ENCODE measurements at places on chromosomes 3 and 15.

DNA sequence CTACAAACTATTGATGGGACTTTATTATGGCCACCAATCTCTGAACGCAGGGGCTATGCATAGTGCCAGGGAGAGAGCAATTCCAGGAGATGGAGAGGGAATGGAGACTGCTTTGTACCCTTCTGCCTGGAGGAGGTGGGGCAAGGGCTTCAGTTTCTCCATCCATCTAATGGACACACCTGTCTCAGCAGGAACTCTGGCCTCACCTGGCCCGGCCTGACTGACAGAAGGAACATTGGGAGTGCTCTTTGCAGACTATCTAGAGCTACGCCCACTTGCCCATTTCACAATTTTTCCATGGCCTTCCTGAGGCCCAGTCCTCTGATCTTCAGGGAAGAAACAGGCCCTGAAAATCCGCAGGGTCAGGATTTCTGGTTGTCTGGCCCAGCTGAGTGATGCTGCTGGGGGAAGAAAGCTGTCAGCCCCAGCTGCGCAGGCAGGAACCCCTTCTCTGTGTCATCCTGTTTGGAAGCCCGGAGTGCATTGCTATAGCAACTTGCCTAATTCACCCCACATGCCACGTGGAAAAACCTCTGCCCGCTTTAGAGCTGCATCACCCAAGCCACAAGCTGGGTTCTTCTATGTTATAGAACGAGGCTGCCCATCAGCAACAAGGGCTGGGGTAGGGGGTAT is 6.4 kb downstream of the ITGA11 start:
- no peak for DNase-seq

DNA sequence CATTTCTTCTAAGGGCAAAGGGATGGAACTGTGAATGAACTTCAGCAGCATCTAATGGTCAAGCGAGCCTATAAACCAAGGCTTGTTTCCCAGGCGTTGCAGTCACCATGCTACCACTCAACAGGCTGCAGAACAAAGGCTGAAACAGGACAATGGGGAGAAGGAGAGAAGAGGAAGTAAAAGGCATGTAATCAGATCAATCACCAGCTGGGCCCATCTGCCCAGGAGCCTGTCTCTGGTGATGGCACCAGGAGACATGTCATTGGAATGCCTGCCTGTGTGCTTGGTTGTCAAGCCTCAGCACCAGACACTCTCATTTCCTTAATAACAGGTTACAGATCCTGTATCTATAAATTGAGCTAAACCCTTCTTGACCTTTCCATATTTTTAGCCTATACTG is 81.7 kb upstream of the UMPS start:
- no peak for DNase-seq

GRCh38 chr15:49628379-49628778 is 7.5 kb downstream of the DTWD1 start:
- DNase-seq = no peak

DNA sequence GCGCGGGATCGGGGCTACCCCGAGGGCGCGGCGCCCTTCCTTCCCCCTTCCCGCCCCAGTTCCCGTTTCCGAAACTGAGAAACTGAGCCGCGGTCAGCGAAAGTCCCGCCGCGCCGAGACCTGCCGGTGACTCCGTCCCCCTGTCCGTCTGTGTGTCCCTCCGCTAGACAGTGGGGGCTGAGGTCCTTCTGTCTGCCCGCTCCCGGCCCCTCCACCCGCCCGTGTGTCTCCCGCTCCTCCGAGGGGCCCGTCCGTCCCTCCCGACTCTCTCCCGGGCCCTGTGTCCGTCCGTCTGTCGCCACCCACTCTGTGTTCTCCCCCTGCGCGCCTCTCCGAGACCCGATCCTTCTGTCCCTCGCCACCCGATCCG is 426 bp downstream of the PRKCD start:
- no peak for DNase-seq

DNA sequence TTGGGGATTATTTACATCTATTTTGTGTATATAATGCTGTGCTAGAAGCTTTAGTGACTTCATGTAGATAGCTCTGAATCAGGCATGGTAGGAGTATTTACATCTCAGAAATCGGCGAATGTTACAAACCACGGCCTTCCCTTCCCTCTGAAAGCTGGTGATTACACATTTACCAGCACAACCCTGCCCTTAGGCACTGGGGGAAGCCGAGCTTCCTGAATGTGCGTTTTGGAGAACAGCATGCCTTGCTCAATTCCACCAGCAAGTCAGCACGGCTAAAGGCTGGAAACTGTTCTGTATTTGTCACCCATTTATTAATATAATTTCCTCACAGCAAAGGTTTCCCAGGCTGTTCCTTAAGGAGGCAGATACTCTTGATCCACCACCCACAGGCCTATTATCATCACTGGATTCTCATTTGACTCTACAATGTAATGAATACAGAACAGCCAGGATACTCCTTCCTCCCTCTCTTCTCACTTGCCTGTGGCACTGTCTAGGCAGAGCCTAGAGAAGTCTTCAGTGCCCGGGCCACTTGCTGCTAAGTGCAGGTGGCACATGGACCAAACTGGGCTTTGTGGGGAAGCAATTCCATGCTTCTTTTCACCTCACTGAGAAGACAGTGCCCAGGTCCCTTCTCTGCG is 55.2 kb upstream of the CACNA2D3 start:
- no peak for DNase-seq

- no peak for DNase-seq
These were observed 41.0 kb downstream of the AQP9 start for GRCh38 chr15:58179206-58179605.

DNA sequence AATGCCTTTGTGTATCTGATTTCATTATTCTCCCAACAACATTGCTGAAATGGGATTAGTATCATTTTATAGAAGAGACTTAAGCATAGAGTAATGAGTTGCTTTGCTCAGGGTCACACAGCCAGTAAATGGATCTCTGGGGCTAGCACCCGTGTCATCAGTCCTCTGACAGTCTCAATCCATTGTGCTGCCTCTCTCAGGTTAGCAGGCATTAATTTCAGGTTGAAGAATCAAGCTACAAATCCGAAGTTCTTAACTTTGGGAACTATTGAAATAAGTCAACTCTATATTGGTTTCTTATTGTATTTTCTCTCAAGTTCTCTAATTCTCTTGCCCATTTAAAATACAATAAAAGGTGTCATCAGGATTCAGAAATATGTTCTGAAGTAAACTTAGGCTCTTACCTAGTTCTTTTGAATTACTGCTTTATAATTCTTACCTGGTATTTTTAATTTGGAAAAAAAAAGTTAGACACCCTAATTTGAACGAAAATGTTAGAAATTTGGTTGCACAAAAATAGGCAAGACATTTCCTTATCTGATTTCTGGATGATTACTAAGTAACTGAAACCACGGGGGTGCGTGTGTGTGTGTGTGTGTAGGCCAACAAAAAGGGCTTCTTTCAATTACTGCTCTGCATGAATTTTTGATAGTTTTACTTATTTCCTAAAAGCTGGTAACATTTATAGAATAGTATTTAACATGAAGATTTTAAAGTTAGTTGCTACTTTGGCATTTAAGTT is 189.8 kb downstream of the MBNL1 start:
- DNase-seq = no peak

DNA sequence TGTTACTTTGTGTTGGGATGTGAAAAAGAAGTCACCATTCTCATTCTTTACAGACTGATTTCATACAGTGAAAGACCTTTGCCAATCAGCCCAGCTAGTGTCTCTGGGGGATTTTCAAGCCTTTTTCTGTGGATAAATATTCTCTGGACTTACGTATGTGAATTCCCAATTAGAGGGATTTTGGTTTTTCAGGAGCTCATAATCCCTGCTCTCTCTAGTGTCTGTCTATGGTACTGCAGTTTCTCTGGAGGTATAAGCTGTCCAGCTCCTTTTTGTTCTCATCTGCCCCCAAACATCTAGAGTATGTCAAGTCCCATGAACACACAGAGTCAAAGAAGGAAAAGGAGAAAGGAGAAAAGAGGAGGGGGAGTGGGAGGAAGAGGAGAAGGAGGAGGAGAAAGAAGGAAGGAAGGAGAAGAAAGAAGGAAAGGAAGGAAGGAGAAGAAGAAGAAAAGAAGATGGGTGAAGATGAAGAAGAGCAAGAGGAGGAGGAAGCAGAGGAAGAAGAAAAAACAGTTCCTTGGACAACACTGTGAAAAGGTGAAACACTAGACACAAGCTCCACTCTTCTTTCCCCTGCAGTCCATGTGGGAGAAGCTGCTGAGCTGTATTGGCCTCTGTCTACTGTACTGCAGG is 218.6 kb downstream of the GREM1 start:
- no peak for DNase-seq

- DNase-seq = no peak
These were observed 64.2 kb downstream of the OXNAD1 start for GRCh38 chr3:16329036-16329825.

DNA sequence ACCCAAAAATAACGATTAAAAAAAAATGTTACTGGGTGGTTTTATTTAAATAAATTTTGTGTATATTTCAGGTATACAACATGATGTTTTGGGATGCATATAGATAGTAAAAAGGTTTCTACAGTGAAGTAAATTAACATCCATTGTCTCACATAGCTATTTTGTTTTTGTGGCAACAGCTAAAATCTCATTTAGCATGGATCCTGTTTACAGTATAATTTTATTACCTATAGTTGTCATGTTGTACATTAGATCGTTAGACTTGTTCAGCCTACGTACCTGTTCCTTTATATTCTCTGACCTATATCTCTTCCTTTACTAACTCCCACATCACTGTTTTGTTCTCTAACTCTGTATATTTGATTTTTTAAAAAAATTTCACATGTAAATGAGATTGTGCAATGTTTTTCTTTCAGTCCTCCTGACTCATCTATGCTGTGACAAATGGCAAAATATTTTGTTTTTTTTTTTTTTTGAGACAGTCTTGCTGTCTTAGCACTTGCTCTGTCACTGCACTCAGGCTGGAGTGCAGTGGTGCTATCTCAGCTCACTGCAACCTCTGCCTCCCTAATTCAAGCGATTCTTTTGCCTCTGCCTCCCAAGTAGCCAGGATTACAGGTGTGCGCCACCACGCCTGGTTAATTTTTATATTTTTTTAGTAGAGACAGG is 45.6 kb downstream of the OIP5 start:
- DNase-seq = no peak

DNA sequence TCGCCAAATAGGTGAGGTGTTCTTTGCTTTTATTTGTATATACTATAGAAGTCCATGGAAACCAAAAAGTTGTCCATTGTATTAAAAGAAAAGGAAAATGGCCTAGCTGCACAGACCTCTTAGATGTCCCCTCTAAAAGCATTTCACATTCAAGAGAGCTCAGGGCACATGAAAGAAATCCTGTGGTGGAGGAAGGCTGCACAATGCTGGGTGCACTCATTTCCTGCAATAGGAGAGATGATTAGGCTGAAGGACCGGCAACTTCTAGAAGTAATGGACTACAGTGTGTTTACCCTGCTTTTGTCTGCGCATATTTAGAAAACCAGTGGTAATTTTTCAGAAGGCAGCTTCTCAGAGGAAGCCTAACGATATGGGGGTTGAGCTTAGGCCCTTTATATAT is 25.4 kb downstream of the PPM1L start:
- DNase-seq = no peak

DNA sequence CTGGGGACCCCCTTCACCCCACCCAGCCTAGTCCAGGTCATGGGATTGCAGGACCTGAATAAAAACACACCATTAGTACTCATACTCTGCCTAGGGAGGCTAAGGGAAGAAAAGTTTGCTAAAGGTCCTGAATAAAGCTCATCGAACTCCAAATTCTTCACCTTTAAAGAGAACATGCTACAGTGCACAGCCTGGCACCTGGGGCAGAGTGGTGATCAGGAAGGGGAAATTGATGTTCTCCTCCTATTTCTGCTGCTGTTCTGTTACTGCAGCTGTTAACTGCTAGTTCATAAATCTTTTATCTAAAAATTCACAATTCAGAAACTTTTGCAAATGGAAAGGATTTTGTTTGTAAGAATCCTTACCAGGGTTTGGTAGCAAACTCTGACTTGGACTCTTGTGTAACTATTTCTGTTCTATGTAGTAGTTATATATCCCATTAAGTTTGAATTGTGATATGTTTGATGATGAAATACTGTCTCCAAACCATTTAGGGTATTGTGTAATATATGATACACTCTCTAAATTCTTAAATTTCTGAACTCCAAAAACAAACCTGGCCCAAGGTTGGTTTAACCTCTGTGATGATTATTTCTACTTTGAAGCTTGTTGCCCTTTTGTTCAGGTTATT is 27.9 kb downstream of the MCTP2 start:
- no peak for DNase-seq

- no peak for DNase-seq
These were observed 873.8 kb downstream of the ROBO2 start for GRCh38 chr3:77913524-77914174.

- no peak for DNase-seq
These were observed 18.1 kb downstream of the SH3BP5 start for GRCh38 chr3:15314276-15314675.

DNA sequence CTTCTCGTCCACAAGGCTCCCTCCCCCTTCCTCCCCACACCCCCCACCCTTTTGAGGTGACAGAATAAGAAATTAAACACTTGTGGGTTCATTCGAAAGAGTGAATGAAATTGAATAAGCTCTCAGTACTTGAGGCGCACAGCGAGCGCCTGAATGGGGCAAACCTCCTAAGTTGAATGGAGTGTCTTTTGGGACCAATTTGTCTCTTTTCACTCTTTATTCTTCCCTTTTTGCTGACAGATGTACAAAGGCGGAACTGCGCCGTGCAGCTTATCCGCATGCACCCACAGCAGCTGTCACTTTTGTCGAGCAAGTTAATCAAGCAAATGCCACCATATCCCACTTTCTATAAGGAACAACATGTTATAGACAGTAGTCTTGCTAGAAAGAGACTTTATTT is 47.9 kb upstream of the FEZF2 start:
- DNase-seq = no peak
